ENCODE measurements at places on chromosomes 4 and X.

DNA sequence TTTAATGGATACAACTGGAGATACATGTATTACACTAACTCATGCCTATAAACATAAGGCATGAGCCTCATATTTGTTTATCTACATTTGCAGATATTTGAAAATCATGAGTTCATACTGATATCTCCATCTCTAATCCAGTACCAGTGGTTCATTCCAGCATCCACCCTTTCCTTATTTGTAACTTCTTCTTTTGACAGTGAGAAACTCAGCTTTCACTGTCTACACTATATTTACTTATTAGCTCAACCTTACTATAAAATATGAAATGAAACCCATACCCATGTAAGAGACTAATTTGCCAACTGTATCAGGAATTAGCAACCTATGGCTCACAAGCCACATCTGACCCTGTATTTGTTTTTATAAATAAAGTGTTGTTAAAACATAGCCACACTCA lies 161.9 kb upstream of the GPRIN3 start:
- DNase-seq = peak; percentile 31

DNA sequence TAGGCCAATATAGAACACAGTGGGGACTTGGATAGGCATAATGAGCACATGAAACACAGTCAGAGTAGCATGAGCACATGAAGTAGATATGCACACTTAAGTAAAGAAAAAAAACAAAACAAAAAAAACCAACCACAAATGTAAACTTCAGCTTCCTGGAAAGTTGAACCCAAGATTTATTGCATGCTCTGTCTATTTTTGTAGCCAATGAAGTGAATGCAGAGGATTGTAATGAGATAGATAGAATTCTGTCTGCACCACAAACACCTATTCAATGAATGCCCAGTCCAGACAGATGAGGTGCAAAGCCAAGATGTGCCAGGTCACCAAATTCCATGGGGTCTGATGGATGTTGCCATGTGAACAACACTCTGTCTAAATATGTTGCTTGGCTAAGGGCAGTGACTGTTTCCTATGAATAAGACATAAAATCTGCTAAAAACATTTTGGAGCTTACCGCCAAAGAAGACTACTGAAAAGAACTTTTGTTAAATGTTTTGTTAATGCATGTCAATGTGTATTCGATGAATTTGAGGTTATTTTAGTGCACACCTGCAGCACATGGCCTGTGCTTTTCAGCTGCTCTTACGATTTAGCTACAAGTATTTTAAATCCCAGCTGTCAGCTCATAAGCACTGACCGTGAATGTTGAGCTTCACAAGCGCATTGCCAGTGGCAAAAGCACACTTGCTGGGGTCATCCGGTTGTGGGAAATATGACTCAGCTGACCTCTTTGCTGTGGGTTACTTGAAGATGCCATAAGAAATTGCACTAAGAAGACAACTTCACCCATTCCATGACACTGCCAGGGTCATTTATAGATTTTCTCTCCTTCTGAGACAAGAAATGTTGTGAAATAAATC lies 374.8 kb upstream of the GNPDA2 start:
- peak; percentile 7 for DNase-seq

- DNase-seq = no peak
Observed at GRCh38 chr4:154616731-154617130, 4.3 kb upstream of the FGG start.

DNA sequence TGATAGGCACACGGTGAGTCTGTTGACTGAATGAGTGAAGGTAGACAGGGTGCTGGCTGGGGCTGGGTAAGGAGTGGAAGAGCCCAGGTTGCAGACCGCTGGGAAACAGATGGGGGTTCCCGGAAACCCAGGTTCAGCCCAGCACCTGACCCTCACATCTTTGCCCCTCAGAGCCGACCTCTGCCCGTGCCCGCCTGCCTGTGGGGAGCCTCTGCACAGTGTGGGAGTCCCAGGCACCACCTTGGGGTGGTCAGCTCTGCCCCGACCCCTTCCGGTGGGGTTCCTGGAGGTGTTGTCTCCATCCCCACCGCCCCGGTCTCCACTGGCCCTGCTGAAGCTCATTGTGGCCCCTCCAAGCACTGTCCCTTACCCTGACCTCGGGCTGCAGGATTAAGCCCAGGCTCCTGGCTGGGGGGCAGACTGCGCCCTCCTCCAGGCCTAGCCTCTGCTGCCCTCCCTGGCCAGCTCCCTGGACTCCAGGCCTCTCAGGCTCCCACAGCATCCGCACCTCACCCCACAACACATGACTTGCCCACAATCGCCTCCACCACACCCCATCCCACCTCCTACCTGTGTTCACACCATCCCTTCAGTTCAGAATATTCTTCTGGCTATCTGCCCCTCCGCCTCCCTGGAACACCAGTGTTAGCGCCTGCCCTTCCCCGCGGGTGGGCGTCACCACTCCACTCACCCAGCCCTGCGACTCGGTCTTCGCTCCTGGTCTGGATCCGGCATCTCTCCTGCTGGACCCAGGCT lies 21.4 kb downstream of the HMX1 start:
- DNase-seq = no peak

DNA sequence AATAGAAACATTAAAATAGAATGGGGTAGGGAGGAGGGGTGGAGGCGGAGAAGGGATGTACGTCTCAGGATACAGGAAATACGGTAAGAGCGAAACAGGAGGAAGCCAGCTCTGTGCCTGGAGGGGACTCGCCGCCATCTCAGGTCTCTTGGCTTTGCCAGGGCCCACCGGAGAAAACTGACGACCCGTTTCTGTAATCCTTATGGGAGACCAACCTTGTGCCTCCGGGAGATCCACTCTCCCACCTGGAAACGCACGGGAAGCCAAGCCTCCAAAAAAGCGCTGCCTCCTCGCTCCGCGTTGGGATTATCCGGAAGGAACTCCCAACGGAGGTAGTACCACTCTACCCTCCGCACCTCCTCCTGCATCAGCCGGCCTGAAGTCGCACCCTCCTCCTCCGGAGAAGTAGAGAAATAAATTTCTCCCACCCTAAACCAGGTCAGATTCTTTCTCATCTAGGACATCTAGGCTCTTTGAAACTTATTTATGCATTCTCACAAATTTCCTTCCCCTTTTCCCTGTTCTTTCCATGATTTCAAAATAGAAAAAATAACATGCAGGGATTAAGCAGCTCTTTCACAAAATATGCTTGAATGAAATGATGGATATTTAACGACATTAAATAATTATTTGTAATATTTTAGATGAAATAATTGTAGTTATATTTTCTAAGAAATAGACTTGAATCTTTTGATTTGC lies at the start of gene NBDY:
NBDY (plus strand) TSS at position 92 of the 699 bp plus-strand sequence; CDS start at position 203, 111 bp downstream.
- peak; percentile 57 for DNase-seq

DNA sequence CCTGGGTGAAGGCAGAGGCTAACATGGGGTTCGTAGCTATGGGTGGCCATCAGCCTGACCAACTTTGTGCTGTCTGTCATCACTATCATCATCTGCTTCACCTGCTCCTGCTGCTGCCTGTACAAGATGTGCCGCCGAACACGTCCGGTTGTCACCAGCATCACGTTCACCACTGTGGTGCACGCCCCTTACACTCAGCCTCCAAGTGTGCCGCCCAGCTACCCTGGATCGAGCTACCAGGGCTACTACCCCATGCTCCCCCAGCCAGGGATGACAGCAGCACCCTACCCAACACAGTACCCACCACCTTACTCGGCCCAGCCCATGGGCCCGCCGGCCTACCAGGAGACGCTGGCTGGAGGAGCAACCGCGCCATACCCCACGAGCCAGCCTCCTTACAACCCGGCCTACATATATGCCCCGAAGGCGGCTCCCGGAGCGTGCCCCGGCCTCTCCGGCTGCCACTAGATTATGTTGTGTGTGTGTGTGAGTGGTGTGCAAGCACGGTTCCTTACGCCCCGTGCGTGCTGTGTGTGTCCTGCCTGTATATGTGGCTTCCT lies 238.1 kb upstream of the ZCCHC13 start:
- no peak for DNase-seq

All from amniotic epithelial cell (primary cell).